ENCODE measurements at places on chromosomes 1 and 21.
A peak's percentile ranks its signal among the peaks of the same experiment; 100 is the strongest.

- DNase-seq = no peak
Measured at GRCh38 chr1:53340660-53341520, 13.0 kb upstream of the LRP8 start.

GRCh38 chr1:183355797-183356196, 62.4 kb downstream of the NMNAT2 start:
- no peak for DNase-seq

- DNase-seq = no peak
Measured at GRCh38 chr1:186750257-186750656, 70.0 kb upstream of the PTGS2 start.

GRCh38 chr1:85307987-85308832, 31.8 kb upstream of the BCL10 start:
- DNase-seq = peak; percentile 72

- DNase-seq = no peak
Measured at GRCh38 chr1:210741564-210741963, 392.4 kb downstream of the KCNH1 start.

- DNase-seq = no peak
Measured at GRCh38 chr1:208866386-208866955, 622.3 kb upstream of the PLXNA2 start.

- DNase-seq = no peak
Measured at GRCh38 chr1:55057270-55057955, 18.1 kb downstream of the PCSK9 start.

- DNase-seq = no peak
Measured at GRCh38 chr1:93483200-93483599, 35.3 kb downstream of the FNBP1L start.

GRCh38 chr1:196098000-196098399, 510.2 kb downstream of the KCNT2 start:
- DNase-seq = no peak

DNA sequence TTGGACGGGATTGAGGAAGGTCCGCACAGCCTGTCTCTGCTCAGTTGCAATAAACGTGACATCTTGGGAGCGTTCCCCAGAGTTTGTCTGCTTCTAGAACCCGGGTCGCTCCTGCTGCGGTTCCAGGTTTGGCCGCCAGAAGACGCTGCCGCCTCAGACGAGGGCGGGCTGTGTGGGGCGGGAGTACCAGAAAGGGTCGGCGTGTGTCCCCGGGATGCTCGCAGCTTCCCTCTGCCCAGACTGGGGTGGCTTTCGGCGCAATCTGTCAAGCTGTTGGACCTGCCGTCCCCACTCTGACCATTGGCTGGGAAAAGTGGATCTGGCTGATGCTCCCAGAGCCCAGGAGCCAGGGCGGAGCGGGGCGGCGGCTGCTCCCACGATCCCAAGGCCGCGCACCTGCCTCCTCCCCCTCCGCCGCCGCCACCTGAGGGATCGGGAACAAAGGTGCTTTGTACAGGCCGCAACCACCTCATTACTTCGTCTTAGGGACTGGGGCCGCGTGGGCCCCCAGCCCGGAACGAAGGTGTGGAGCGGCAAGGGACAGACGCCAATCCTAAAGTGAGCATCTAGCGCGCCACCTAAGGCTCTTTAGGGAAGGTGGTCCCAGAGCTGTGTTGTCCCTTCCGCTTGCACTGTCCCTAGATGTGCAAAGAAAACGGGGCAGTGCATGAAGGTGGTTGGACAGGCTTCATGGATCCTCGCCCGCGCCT, 683 bp upstream of the EFNA4 start:
- DNase-seq = peak; percentile 88

- DNase-seq = no peak
Measured at GRCh38 chr1:228029281-228029680, 22.5 kb downstream of the WNT3A start.

DNA sequence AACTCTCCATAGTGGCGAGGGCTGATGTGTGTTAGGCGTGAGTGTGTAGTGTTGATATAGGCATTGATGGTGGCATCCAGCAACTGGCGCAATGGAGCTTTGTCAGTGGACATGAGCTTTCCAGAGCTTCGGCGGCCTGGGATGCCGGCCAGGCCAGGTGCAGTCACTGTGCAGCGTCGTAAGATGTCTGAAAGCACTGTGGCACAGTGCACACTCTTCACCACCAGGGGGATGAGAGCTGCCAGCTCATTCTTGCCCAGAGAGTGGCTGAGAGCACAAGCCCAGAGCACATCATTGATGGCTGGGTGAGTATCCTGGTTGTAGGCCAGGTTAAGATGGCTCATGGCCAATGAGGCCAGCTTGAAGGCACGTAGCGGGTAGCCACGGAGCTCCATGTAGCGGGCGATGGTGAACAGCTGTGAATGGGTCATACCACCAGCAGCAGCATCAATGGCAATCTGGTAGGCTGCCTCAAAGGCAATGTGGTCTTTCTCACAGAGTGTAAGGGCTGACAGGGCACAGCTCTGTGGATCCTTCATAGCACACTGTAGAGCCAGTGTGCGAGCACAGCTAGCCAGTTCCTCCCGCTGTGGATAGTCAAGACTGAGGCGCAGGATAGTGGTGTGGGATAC, 6.7 kb downstream of the UROD start:
- DNase-seq = peak; percentile 55

DNA sequence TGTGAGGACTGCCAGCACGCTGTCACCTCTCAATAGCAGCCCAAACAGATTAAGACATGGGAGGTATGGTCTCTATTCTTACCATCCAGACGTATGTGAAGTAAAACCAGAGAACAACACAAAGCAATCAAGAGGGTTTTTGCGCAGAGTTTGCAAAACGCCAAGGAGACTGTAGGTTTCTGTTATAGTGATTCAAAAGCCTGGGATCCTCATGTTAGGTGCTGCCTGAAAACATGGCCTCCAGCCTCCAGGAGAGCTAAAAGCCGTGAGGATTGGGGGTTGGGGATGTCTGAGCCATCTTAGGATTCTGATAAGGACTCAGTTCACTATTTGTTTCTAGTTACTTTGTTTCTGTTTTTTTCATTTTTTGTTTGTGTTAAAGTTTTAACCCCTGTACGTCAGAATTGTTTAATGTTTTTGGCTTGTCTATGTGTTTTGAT, 4.2 kb upstream of the CCT8 start:
- DNase-seq = peak; percentile 47

DNA sequence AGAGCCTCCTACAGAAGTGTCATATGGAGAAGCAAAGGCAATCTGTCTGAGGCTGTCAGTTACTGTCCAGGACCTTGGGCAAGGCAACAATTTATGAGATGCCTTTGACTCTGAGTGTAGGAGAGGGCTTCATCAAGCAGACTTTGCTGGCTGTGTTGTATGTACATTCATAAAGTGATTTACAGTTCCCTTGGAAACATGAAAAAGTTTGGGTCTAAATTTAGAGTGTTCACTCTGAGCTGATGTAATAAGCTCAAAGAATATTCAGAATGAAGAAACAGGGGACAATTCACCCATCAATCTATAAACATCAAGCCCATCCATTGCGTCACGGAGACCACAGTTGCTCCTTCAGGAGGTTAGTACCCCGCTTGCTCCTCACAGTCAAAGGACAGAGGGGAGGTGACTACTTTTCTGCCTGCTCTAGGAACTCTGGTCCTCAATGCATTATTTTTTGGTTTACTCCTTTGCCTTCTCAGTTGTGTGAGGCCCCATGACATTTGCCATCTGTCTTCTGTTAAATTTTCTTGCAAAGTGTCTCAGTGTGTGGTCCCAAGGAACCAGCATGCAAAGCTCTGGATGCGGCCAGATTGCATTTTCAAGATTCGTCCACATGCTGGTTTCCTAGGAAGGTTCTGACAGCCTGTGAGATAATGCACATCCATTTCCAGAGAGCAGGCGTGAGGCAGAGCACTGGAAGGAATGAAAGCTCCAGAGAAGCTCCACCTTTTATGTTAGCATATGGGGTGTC, 241.1 kb upstream of the KIAA0040 start:
- DNase-seq = no peak

DNA sequence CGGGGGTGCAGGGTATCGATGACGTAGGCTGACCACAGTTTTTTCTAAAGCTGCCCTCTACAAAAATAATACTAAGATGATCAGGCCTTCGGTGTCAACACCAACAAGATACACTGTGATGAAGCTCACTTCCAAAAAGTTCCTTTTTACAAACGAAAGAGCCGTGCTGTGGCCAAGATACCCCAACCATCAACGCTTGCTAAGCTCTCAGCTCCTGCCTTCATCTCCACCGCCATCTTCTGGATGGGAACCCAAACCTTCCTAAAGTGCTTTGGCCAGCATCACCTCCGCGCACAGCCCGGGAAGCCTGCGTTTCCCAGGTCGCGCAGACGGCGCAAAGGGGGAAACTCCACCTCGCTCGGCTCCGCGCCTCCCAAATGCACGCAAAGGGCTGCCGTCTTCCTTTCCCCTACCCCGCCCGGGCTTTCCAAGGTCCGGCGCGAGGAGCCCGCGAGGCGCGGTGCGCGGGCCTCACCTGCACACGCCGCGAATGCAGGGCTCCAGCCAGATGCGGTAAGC, 541 bp downstream of the USP48 start:
- DNase-seq = peak; percentile 60

GRCh38 chr1:96364576-96364975, 357.0 kb upstream of the PTBP2 start:
- no peak for DNase-seq

- DNase-seq = no peak
Measured at GRCh38 chr1:204572923-204573922, 57.0 kb downstream of the MDM4 start.

DNA sequence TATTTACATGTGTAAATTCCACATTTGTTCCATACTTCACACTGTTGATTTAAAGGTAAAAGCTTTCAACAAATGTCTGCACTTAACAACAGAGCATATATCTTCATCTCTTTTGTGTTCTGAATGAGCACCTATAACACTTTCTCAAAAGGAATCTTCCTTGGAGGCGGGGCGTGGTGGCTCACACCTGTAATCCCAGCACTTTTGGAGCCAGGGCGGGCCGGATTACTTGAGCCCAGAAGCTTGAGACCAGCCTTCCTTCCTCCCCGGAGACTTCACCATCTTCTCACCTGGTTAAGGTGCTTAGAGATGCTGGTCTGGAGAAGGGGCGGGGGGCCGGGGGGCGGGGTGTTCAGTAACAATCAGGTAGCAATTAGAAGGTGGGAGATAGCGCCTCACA, 16.5 kb downstream of the RYR2 start:
- DNase-seq = no peak

DNA sequence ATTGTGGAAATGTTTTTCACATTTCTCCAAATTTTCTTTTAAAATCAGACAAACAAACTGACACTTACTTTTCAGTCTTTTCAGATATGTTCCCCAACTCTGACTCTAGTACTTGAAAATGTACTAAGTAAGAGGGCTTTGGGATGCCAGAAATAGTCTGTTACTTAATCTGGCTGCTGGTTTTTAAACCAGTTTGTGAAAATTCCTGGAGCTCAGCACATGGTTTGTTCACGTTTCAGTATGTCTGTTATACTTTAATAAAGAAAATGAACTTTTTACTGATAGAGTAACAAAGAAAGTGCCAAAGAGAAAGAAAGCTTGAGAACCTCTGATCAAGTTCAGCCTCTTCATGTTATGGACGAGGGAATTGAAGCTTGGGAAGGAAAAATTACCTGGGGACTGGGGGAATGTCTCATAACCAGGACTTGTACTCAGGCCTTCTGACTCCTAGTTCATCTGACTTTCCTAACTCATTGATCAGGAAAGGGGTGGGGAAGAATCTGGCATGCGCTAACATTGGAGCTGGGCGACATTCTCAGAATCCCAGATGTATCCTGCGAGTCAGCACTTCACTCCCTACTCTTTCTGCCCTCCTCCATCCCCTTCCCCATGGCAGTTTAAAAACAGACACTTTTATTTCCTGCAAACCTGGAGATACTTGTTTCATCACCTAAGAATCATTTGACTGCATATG, 30.8 kb upstream of the DNAJC6 start:
- DNase-seq = no peak

GRCh38 chr1:64701886-64702285, 43.0 kb upstream of the RAVER2 start:
- DNase-seq = no peak

GRCh38 chr1:163069142-163069541, at the start of gene RGS4:
Gene RGS4 (plus strand): TSS chr1:163069361. CDS start chr1:163069485, 124 bp downstream.
- no peak for DNase-seq

- no peak for DNase-seq
Measured at GRCh38 chr21:41641510-41641815, 125.4 kb downstream of the RIPK4 start.

GRCh38 chr1:53737648-53738204, 1.2 kb downstream of the GLIS1 start:
- DNase-seq = peak; percentile 40

DNA sequence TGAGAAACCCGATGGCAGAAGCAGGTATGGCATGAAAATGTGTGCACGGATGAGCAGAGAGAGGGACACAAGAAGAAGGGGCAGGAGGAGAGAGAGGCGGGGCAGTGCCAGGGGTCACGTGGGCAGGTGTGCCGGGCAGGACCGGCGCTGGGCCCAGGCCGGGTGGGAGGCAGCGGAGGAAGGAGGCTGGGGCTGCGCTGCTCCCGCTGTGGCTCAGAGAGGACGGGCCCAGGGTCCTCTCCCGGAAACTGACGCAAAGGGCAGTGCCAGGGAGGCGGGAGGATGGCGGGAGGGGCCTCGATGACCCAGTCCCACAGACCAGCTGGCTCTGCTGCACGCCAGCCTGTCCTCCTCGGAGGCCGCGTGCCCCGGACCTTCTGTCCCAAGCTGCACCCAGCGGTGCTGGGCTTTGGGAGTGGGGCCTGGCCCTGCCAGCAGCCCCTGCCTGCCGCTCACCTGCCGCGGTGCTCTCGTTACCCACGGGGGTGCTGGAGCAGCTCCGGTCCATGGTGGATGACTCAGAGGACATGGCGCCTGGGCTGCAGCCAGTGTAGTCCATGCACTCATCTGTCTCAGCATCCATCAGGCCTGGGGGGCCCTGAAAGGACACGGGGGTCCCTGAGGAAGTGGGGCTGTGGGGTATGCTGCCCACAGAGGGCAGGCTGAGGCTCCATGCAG, 153.9 kb downstream of the CASZ1 start:
- no peak for DNase-seq

DNA sequence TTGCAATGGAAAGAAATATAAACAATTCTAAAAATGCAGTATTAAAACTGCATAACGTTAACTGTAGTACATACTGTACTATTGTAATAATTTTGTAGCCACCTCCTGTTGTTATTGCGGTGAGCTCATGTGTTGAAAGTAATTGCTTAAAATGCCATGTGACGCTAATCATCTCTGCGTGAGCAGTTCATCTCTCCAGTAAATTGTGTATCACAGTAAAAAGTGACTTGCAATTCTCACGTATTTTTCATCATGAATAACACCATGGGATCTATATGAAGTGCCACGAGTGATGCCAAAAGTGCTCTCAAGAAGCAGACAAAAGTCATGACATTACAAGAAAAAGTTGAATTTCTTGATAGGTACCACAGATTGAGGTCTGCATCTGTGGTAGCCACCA, 82.4 kb upstream of the CYYR1 start:
- DNase-seq = no peak

DNA sequence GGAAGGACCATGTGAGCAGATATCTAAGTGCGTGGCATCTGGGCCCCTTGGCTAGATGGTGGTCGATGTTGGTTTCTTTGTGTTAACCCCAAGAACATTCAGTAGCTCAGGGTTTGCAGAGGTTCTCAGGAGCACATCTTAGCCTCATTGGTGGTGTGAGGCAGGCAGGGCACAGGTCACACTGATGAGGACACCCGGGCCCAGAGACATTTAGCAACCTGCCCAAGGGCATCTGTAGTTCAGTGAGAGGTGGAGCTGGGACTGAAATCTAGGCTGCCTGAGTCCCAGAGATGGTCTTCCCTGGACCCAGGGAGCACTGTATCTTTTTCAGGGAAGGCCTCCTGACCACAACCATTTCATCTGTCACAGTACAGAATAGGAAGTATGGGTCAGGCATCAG, 859 bp upstream of the SLC5A9 start:
- no peak for DNase-seq
